ENCODE measurements at places on chromosomes 4 and X.

DNA sequence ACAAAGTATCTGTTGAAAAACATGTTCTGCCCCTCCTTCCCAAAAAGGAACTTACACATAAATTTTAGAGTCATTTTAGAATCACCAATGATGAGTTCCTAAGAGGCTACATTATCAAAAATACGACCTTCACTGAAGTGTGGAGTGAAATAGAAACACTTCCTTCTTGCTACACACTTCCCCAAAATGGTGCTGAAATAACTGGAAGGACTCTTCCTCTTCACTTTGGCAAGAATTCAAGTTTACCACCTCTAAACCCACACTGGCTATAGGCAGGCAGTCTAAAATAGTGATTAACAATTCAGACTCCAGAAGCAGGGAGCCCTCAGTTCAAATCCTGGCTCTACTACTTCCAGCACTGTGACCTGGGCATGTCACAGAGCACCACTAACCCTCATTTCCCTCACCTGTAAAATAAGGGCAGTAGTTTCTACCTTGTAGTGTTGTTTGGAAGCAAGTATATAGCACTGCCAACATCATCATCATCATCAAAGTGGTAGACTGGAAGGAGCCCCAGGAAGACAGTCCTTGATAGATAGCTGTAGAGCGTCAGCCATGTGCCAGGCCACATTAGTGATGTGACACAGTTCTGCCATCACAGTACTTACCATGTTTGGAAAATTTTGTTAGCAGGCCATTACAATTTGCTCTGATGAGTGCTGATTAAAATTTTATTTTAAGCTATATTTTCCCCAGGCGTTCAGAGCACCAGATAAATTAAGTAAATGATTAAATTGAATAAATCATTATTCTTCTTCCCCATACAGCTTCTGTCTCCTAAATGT, 103.3 kb downstream of the PARM1 start:
- DNase-seq, result no peak

- no peak for DNase-seq
These were observed 132.3 kb downstream of the HNRNPD start for GRCh38 chr4:82241534-82241933.

DNA sequence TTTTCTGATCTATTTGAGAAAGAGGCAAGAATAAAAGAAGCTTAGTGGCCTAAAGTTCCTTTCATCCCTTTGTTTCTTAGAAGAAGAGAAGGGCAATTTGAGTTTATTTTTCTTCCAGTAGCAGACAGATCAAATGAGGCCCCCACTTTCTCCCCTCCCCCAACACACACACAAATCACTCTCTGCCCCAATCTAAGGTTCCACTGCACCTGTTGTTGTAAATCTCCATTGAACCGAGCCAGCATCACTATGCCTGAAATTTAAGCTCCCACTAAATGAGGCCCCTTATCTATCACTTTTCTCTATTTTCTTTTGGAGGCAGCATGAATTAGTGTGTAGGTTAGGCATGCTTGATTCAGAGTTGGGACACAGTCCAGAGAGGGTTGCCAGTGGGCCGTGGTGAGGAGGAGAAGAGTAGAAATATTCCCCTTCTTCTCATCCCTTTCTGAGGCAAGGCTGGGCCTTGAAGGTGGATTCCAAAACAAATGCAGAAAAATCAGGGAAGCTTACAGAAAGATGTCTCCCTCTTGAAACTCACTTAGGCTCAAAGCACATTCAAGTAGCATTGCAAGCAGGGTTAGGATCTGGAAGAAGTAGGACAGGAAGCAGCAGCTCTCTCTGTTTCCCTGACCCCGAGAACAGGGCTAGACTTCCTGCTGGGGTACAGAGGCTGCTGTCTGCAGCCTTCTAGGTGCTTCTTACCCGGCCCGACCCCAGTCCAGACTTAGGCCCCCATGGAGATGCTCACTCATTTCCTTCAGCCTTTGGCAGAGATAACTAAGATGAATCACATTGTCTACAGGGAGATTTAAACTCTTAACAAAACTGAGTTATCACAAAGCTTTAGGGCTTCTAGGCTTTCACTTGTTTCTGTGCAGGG, 70.7 kb downstream of the RASL11B start:
- DNase-seq, result no peak

- DNase-seq, result no peak
These were observed 42.4 kb upstream of the MYOZ2 start for GRCh38 chr4:119093042-119093827.

- DNase-seq, result no peak
These were observed 25.8 kb upstream of the USP46 start for GRCh38 chr4:52684896-52685295.

DNA sequence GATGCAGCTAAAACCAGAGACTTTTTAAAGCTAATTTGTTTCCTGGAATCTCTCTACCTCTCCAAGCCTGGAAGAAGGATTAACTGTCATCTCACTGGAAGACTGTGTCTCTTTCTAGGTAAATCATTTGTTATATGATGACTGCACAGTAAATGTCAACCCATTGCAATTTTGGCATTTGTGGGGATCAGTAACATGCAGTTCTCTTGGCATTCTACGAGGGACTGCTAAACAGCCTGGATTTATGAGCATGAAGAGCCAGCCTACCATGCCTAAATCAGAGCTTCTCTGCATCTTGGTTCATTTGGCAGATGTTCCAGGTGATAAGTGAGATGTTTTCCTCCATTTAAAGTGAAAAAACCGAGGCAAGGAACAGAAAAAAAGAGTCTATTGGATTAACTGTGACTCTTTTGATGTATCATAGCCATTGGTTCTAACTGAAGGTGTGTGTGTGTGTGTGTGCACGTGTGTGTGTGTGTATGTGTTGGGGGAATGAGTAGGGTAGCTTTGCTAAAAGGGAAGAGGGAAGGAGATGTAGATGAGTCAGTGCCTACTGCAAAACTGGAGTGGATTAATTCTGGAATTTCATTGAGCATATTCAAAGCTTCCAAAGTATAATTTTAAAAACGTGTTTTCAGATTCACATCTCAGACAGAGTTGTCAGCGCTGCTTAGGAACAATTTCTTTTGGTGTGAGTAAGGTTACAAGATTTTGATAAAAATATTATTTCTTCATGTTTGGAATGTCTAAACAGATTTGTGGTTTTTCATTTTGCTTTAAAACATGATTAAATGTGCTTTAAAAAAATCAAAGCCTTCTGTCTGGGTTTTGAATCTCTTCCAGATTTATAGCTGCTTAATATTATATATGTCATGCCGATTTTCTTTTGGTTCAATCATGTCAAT, 123.2 kb upstream of the LNX1 start:
- DNase-seq, result no peak

GRCh38 chr4:150781191-150781590, 199.2 kb downstream of the MAB21L2 start:
- DNase-seq, result no peak
